ENCODE measurements at places on chromosomes 2 and 18.
A peak's percentile ranks its signal among the peaks of the same experiment; 100 is the strongest.

DNA sequence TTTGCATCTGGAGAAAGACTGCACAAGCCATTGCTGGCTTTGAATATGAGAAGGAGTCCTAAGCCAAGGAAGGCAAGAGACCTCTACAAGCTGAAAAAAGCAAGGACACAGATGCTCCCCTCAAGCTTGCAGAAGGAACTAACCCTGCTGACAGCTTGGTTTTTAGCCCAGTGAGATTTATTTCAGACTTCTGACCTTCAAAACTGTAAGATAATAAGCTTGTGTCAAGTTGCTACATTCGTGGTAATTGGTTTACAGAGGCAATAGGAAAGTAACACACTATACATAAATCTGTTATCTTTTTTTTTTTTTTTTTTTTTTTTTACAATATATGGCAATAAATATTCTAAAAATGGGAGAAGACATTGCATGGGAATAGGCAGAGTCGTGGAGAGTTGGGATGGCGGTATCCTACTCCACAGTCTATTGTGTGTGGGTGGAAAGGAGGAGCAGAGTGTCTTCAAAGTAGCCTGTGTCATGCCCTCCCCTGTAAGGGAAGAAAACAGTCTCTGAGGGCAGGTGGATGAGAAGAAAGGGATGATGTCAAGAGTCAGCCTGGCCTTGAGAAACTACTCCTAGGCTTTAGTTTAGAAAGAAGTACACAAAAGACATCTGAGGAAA, 196.9 kb downstream of the THSD7B start:
- no peak for DNase-seq

- DNase-seq, result no peak
Observed at GRCh38 chr2:210259687-210260086, 34.4 kb upstream of the ACADL start.

DNA sequence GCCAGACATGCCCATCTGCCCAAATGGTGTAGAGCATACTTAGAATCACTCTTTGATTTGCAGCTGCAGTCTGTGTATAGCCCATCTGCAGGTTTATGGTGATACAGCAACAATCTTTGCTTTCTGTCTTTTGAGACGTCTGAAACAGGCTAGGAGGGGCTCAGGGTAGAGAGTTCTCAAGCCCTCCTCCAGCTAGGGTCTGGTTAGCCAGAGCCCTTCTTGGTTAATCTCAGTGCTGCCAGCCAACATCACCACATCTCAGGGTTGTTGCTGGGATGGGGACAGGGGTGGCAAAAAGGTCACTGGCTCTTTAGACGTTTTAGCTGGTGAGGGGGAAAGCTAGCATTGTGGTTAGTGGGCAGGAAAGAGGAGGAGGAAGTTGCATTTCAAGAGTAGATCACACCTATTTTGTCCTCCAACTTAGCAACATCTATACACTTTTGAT, 136.6 kb upstream of the ACAA2 start:
- DNase-seq, result peak; percentile 19

DNA sequence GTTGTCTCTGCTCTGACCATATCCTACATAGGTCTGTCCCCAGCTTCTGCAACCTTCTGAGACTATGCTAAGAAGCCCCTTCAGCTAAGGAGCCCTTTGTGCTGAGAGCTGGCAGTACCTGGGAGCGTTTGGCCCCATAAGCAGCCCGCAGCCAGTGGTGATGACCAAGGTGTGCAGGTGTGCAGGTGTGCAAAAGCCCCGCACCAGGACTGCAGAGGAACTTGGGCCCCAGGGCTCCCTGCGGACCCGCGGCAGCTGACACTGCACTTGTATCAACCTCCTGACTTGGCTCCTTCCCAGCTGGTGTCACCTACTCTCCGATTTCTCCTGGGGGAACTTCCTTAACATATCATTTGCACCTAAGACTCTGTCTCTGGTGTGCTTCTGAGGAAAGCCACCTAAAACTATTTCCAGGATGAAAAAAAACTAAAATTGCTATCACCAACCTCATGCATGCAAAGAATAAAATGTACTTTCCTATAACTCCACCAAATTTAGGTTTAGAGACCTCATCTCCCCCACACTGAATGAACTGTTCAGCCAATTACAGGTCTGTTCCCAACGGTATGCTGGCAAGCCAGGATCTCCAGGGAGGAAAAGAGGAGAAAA, 16.1 kb upstream of the GNAL start:
- no peak for DNase-seq

- DNase-seq, result no peak
Observed at GRCh38 chr18:25685088-25685487, 333.1 kb upstream of the ZNF521 start.

DNA sequence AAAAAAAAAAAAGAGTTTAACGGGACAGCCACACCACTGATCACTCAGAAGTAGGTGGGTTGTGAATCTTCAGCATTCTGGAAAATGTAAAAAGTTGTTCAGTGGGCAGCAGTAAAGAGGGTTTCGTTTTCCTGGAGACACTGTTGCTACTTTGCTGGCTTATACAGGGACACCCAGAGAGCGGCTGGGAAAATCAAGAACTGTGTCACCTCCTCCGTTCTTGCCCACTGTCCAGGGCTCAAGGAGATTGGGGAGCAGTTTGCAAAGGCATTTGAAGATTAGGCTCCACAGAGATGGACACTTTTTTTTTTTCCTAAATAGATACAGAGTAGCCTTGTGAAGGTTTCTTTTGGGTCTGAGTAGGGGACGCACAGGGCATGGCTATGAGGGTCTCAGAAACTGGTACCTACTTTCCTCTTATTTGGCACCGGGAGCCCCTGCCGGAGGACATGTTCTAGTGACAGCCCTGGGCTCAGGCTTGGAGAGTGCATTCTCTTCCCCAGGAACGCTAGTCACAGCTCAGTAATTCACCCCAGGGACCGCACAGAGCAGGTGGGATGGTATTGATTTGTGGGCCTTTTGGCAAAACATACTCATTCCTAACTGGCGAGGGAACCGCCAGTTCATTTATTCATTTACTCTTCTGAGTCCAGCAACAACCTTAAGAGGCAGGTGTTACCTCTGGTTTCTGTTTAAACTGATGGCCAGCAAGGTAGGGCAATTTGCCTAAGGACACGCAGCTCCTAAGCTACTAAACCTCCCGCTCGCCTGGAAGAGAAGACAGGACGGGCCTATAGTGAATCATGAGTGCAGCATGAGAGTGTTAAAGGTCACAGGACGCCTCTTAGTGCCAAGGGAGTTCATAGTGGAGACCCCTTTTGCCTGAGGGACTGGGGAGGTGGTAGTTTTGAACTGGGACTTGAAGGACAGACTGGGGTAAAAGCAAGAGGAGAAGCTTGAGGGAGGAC, 53.1 kb downstream of the HPCAL1 start:
- DNase-seq, result no peak

GRCh38 chr2:172969609-172970008, 106.0 kb upstream of the MAP3K20 start:
- DNase-seq, result no peak

DNA sequence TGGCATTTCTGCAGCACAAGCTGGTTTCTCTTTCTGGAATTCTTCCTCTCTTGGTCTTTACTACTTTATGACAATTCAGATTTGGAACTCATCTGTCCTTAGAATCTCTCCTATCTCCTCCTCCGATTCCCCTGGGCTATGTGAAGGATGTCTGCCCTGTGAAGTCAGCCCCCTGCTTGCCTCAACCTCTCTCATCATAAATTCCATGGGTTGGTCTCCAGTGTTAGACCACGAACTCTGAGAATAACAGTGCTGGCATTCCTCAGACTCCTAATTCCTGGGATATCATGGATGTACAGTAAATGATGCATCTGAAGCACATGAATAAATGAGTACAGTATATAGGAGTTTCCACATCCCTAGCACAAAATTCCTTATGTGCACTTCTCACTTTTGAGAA, 21.0 kb upstream of the CYRIA start:
- no peak for DNase-seq

DNA sequence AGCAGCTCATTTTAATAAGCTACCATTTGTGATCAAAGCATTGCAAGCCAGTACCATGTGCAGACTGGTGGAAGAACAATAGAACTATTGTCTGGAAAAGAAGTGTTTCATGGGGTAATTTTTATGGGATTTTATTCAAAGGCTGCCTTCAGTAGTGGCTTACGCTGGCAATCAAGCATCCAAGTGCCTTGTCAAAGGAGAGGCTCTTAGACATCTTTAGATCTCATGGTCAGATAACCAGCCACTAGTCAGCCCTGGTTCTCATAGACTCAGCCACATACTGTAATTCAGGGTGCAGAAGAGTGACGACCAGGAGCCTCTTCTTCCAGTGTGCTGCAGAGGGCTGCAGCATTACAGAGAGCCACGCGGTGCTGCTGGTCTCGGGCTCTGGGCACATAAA, 98.5 kb upstream of the NOSTRIN start:
- DNase-seq, result no peak

DNA sequence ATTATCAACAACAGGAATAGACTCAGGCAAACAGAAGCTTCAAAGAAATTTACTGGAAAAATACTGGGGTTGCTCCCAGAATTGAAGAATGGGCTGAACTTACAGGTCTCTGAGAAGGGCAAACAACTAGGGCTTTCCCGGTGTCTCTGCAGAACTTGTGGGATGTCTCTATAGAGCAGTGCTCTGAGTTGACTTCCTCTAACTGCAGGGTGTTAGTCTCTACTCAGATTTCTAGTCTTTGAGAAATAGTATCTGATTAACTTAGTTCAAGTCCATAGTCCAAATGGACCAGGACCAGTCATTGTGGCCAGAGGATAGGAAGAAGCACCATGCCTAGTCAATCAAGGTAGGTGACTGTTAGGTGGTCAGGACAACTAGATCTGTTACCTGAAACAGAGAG, 45.8 kb downstream of the LIMS1 start:
- no peak for DNase-seq

Data from CD4-positive, alpha-beta T cell treated with Interleukin-17A for 1 hour (primary cell).